Cardiac muscle cell (in vitro differentiated cells and primary cell): ENCODE measurements at places on chromosomes 11 and 22. TPM values are rescaled to one million over a fixed set of nuclear protein-coding genes. Genes with fewer than 3 reads are reported as not detected.

GRCh38 chr22:42397332-42398249, 34.6 kb downstream of the NFAM1 start:
- no peak for DNase-seq

GRCh38 chr11:116356451-116356850, 416.3 kb downstream of the BUD13 start:
- no peak for DNase-seq

DNA sequence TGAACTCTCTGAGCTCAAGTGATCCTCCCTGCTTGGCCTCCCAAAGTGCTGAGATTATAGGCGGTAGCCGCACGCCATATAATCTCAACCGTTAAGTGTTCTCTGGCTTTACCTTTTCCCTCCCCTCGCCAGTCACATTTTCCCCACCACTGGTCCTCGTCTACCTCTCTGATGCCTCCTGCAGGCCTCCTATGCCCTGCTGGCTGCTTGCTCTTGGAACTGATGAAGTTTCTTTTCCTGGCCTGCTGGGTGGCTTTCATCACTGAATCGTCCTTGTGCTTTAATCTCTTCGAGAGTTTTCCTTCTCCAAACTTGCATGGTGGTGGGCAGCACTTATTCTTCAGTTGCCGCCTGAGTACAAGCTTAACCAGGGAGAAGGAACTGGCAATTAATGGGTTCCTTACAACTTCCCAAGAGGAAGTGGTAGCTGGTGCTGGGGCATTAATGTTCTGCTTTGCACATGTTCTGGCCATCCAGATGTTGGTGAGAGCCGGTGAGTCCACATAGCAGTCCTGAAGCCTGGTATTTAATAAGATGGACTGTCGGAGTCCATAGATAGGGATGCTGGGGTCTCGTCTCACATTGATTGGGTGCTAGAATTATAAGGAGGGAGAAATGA, 1.3 kb downstream of the C22orf31 start:
- DNase-seq: no peak

- peak; percentile 71 for DNase-seq
Measured at GRCh38 chr11:27158456-27159334, 118.1 kb downstream of the BBOX1 start.

DNA sequence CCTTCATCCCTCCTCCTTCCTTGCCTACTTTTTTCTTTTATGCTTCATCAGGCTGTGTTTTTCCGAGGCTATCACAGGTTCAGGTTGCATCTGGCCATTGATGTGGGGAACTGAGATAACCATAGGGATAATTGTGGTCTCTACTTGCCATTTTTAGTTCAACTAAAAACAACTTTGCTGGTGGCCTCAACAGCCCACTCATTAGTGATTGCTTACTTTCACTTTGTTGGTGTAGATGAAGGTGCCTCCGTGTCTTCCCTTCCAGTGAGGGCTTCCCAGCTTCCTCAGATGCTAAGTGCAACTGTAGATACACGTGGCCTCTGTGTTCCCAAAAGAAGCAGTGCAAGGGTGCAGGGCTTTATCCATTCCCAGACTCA, 35.0 kb downstream of the KCNJ1 start:
- DNase-seq: no peak

RTCB gene
- 104 and 109 TPM in 2 replicates for total RNA-seq

DNA sequence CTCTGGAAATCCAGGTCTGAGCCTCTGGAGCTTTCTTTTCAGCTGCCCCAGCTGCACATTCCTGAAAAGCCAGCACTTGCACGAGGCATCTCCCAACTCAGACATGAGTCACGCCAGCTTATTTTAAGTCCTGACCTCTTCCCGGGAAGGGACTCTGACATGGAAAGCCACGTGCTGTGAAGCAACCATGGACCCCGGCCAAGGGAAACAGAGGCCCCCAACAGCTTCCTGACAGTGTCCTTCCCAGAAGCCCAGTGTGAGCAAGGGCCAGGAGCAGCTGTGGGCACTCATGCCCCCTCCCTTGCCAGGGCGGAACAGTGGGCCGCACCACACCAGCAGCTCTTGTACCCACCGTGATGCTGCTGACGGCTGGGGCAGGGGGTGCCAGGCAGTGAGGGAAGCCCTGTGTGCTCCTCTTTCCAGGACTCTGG, 118.8 kb upstream of the CADM1 start:
- peak; percentile 62 for DNase-seq

- peak; percentile 59 for DNase-seq
Measured at GRCh38 chr11:81007046-81007445, 1566.2 kb upstream of the TENM4 start.

DNA sequence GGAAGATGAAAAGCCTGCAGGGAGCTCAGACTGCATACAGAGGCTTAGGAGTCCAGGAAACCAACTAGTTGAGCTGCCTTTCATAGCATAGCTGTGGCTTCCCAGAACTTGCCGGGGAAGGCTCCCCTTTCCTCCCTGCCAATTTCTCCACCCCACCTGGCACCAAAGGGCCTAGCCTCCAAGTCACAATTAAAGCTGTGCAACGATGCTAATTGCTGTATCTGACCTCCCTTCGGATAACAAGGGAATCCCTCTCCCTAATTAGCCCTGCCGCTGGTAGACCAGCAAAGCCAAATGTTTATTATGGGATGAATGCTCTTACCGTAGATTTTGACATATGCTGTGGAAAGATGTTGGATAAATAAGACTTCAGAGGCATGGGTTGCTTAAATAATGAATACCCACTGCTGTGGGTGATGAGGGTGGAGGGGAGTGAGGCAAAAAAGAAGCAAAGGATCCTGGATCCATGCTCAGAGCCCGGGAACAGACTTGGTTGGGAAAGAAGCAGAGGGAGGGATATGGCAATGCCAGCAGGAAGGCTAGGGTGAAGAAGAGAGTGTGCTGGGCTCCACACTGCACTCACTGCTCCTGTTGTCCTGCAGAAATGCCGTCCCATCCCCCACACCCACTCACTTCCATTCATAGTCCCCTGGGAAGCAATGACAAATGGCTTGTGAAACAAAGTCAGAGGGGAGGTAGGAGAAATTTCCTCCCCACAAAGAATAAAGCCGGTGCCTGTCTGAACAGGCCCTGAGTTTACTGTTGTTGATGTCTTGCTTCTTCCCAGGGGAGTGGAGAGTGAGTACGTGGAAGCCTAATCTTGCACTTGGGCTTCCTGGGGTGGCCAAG, 608.1 kb upstream of the CADM1 start:
- DNase-seq: no peak

GRCh38 chr11:75782540-75783263, 14.1 kb downstream of the DGAT2 start:
- no peak for DNase-seq

GRCh38 chr22:50699001-50699755, 26.6 kb downstream of the SHANK3 start:
- no peak for DNase-seq

GRCh38 chr11:112967082-112967481, 5.9 kb downstream of the NCAM1 start:
- no peak for DNase-seq

KDM4E gene
- not detected in 2 replicates for total RNA-seq

DNA sequence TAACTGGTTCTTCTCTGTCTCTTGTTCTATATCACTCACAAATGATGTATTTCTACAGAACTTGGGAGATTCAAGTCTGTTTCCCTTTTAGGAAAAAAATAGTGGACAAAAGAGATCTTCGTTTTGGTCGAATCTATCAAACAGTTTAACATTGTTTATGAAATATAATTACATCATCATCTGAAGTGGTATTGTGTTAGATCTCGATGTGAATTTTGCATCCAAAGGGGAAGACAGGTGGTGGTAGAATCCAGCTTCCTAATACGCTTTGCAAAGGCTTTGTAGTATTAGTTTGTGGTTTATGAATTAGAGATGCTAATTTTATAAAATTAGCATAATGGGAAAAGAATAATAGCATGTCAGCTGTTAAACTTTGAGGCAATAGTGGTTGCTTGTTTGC, 3.4 kb downstream of the SIK2 start:
- DNase-seq: no peak
